ENCODE measurements at places on chromosomes 16 and 17.
A peak's percentile ranks its signal among the peaks of the same experiment; 100 is the strongest.

DNA sequence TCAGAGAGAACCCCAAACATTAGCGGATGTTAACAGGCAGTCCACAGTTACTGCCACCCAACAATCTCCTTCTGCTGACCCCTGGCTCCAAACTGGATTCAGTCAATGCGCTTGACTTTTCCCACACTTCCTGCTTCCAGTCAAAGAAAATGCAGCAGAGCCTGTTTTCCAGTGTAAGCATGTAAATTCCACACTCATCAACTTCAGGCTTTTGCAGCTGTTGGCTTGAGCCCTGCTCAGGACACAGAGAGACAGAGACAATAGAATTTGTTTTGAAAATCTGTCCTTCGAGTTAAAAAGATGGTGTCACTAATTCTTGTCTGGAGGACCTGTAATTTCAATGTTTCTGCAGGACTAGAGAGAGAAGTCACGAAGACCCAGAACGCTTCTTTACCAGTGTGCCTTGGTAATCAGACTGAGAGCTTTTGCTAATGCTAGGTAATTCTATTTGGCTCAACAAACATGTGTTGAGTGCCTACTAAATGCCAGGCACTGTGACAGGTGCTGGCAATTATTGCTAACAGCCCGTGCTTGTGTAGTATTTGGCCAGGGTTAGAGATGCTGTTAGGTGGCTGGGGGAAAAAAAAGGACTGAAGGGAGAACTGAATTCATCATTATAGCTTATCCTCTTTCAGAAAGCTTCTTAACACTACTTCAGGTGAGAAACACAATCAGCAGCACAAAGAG, 32.5 kb downstream of the HOXB1 start:
- no peak for DNase-seq

DNA sequence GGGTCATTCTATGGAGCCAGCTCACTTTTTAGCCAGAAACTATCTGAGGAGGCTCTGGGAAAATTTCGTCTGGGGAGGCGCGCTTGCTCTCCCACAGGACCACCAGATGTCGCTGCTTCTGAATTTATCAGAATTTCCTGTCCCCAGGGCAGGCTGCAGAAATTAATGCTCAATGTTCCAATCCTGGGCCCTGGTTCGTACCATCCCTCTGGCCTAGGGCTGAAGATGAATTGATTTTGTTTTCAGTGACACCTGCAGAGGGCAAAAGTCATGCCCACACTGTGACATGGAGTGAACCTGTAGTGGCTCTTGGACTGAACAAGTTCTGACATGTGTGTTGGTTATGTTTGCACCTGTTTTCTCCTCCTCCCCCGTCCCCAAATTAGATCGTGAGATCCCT, 482.6 kb downstream of the NPIPA7 start:
- no peak for DNase-seq

- DNase-seq = no peak
These were observed 22.2 kb upstream of the RIPOR1 start for GRCh38 chr16:67506468-67506867.

DNA sequence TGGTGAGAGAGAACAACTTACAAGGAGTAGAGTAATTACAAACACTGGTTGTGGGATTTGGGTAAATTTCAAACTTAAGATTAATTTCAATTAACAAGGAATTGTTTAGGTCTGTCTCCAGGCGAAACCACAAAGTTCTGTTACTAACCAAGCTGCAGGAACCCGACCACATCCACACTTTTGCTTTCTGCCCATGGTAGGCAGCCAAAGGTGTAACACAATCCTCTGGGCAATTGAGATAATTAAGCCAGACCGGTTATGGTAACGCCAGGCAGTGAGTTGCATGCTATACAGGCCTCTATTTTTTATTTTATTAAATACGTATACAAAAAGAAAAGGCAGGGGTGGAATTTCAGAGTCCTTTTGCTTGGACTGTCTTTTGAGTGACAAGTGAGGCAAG, 12.0 kb downstream of the KCNJ2 start:
- DNase-seq = no peak

DNA sequence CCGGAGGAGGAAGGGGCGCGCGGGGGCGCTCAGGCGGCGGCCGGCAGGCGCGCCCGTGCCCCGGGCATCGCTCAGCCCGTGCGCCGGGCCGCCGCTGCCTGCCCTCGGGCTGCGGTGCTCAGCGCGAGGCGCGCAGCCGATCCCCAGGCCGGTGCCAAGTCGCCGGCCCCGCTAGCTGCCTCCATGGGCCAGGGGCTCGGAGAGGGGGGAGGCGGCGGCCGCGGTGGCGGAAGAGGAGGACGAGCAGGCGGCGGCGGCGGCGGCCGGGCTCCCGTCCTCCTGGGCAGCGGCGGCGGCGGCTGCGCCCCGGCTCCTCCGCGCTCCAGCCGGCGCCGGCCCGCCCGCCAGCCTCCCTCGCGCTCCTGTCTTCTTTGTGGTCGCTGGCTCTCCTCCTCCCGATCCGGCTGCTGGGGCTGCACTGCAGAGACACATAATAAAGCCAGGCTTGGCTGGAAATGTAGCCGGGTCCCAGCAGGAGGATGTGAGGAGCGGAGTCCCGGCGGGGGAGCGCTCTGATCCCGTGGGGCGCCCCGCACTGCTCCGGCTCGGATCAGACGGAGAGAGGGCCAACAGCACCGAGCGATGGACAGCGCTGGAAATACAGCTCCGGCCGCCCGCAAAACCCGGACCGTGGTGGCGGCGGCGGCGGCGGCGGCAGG, 889 bp upstream of the ZNF423 start:
- DNase-seq = peak; percentile 92

DNA sequence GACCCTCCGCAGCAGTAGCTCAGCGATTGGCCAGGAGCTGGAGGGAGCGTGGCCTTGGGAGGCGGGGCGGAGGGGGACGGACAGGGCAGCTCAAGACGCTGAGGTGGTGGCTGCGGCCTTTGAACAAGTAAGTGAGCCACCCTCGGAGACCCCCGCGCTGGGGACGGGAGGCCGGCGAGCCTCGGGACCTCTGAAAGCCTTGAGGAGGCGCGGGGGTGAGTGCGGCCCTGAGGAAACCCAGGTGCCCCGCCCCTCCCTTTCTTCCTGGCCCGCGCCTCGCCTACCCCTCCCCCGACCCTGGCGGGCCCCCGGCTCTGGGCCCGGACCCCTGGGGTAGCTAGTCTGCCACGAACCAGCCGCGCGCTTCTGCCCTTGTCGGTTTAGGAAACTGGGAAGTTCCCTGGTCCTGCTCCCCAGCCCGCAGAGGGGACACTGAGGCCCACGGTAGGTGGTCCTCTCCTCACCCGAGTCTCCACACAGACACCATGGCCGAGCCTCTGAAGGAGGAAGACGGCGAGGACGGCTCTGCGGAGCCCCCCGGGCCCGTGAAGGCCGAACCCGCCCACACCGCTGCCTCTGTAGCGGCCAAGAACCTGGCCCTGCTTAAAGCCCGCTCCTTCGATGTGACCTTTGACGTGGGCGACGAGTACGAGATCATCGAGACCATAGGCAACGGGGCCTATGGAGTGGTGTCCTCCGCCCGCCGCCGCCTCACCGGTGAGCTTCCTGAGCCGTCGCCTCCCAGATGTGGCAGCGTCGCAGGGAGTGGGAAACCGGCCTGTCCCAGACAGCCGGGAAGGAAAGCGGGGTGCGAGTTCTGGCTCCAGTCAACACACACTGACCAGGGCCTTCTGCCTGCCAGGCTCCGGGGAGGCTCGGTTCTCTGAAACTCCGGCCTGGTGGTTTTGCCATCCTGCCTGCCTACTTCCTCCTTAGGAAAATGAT, at the start of gene MAPK7:
TSS of gene MAPK7 (plus strand) at position 83 of the 945 bp plus-strand sequence. CDS start at position 486, 403 bp downstream.
- no peak for DNase-seq

DNA sequence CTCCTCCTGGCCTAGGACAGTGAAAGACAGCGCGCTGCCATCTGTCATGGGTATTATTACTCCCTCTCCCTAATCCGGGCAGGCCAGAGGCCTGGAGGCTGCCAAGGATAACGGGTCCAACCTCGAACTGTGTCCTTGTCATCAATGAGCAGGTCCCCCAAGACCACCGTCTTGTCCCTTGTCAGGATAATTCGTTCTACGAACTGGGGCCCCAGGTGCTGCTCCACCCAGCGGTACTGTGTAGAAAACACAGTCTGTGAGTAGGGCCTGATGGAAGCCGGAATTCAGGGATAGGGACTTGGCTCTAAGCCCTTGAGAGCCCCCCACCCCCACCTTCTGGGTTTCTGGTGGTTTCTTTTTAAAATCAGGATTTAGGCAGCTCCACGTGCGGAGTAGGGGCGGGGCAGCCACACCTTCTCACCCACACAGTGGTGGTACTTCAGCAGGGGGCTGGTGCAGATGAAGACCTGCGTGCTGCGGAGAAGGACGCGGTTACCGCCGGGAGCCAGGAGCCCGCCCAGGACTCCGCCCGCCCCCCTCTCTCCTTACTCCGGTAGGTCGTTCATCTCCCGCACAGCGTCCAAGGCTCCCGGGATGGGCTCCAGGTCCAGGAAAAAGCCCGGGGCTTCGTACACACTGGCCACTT, 787 bp downstream of the NT5C start:
- DNase-seq = no peak

DNA sequence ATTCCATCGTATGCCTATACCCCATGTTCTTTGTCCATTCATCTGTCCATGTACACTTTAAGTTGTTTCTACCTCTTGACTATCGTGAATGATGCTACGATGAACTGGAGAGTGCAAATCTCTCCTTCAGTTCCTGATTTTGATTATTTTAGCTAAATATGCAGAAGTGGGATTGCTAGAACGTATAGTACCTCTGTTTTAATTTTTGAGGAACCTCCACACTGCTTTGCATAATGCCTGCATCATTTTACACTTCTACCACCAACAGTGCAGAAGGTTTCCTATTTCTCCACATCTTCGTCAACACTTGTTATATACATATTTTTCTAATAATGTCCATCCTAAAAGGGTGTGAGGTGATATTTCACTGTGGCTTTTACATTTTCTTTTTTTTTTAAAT, 43.9 kb downstream of the SDR42E1 start:
- no peak for DNase-seq

DNA sequence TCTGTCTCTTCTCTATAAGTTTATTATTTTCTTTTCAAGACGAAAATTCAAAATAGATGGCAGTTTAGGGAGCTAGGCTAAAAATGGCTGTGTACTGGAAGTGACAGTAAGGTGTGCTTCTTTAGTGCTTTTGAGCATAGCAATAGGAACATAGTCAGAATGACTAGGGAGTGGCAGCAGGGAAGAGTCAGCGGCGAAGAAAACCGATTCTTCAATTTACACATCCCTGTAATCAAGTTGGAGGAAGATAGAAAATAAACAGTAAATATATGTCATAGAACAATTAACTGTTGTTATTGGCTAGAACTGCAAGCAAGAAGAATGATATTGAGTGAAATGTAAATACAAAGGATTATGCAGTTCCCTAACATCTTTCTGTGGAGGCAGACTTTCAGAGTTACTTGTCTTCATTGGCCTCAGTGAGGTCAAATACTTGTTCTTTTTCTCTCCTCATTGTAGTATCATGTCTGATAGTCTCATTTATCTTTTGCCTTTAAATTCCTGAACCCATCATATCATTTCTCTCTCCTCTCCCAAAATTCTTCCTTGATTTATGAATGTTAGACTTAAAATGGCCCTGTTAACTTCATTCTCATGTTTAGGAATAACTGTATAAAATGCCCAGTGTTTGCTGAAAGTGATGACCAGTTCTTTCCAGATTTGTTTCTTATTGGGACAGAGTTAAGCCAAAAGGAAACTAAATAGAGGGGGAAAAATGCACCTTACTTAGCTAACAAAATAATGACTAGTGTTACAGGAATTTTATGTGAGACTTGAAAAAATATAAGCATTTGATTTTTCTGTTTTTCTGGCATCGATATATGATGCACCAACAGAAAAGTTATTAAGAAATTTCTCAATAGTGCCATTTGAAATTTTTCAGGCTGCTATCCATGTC, 211.4 kb downstream of the BCAS3 start:
- DNase-seq = no peak

DNA sequence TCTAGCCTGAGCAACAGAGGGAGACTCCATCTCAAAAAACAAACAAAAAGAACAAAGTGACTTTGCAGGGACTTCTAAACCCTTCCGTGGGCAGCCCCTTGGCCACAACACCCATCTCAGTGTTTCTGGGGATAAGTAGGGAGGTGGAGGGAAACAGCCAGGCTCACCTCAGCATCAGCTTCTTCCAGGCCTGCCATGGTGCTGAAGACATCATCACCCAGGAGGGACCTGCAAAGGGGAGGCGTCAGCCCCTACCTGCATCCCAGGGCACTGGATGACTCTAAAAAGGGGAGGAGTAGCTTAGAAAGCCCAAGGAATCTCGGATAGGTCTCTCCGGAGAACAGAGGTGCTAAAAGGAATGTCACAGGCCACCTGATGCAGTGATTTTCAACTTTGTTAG, 9.8 kb downstream of the FBF1 start:
- no peak for DNase-seq

DNA sequence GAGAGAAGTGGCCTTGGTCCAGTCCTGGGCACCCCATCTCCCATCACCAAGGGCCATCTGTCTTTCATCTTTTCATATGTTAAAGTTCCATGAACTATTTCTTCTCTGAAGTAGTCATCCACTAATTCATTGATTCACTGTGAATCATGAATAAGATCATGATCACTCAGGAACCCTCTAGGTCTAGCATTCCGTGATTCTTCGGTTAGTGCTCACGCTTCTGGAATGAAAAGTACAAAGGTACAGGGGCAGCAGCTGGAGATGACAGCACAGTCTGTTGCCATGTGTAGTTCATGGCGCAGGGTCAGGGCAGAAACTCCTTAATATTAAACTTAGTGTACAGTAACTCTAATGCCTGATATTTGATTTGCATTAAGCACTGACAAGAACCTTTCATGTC, 127.1 kb downstream of the CDH13 start:
- DNase-seq = no peak

DNA sequence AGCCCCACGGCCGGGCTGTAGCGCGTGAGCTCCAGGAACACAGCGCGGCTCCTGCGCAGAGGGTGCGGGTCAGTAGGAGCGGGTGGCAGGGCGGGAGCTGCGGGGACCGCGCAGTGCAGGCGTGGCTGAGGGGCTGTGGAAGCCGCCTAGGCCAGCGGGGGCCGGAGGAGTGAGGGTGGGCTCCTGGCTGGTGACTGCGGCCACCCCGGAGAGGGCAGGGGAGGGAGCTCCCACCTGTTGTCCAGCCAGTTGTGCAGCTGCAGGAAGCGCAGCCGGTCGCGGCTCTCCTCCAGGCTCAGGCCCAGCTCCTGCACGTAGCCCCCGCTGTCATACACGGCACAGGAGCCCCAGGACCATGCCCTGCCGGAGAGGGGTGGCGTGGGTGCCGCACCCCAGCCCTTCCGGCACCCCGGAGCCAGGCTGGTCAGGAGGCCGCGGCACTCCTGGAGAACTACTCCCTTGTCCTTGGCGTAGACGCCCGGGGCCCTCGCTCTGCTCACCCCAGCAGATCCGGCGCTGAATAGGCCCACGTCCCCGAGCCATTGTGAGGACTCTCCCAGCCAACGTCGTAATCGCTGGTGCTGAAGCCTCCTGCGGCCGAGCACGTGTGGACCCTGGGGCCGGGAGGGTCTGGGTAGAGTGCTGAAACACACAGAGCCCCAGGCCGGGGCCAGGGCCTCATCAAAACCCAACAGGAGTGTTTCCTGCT, 43.9 kb downstream of the TSC2 start:
- no peak for DNase-seq

- no peak for DNase-seq
These were observed 88.6 kb downstream of the CACNG3 start for GRCh38 chr16:24344784-24345183.

GRCh38 chr17:40404003-40404402, 13.7 kb downstream of the TOP2A start:
- DNase-seq = no peak

- no peak for DNase-seq
These were observed 54.8 kb downstream of the RMI2 start for GRCh38 chr16:11400076-11400475.

GRCh38 chr17:83161298-83162034, 82.1 kb downstream of the METRNL start:
- DNase-seq = peak; percentile 80

All from osteocyte (in vitro differentiated cells).